Amygdala (tissue), 56 donors: ENCODE measurements at places on chromosomes 1 and 21.

- no peak for DNase-seq
Observed at GRCh38 chr21:31710586-31710985, 21.3 kb downstream of the SCAF4 start.

DNA sequence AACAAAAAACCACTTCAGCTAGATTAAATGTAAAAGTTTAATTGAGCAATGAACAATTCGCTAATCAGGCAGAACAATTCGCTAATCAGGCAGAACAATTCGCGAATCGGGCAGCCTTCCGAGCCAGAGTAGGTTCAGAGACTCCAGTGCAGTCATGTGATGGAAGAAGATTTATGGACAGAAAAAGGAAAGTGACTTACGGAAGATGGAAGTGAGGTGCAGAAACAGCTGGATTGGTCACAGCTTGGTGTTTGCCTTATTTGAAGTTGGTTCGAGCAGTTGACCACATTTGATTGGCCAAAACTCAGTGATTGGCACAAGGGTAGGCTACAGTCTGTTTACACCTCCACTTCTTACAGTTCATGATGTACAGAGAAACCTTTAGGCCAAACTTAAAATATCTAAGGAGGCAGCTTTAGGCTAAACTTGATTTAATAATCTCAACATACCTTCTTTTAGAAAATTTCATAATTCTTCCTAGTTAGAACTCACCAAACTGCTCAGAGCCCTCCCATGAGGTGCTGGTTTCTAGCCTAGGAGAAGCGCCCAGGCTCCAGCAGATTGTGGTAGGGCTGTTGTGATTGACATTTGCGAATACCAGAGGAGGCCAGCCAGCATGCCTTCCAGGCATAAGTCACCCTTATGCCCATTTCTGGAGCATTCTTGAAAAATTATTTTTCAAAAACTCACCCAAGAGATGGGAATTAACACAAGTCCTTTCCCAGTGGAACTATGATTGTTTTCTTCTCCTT, 22.8 kb upstream of the KCNC4 start:
- DNase-seq, result no peak

DNA sequence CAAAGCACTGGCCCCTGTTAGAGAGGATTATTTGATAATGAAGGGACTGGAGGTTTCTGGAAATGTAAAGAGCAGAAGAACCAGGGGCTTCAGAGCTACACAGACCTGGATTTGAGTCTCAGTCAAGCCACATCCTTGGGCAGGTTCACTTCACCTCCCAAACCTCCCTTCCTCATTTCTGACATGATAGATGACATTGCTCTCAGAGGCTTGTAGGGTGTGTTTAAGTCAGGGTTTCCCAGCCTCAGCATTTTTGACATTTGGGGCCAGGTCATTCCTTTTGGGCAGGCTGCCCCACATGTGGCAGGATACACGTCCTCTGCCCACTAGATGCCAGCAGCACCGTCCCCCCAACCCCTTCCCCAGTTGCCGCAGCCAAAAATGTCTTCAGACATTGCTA, 474.6 kb downstream of the MATN1 start:
- DNase-seq, result no peak

DNA sequence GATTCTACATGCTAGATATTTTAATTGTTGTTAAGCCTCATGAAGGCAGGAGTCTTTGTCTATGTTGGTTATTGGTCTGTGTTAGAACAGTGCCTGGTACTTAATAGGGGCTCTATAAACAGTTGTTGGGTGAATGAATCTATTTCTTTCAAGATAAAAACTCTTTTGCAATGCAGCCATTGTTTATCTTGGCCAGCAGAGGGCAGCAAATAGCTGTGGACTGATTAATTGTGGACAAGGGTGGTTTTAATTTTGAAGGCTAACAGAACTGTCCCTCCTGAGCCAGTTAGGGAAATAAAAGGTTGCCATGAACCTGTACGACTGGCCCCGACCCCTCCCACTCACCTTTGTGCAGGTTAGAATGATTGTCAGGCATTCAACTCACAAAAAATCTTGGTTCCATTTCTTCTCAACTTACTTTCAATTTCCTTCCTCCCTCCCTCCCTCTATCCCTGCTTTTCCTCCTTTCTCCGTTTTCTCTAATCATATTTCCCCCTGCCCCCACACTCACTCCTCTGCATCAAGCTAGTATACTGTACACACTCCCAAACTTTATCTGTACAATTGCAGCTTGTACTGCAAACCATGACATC, 66.3 kb upstream of the DIRAS3 start:
- no peak for DNase-seq

GRCh38 chr1:231260351-231260750, 19.3 kb downstream of the GNPAT start:
- no peak for DNase-seq

- no peak for DNase-seq
Observed at GRCh38 chr1:48552420-48552819, 80.4 kb upstream of the SPATA6 start.

DNA sequence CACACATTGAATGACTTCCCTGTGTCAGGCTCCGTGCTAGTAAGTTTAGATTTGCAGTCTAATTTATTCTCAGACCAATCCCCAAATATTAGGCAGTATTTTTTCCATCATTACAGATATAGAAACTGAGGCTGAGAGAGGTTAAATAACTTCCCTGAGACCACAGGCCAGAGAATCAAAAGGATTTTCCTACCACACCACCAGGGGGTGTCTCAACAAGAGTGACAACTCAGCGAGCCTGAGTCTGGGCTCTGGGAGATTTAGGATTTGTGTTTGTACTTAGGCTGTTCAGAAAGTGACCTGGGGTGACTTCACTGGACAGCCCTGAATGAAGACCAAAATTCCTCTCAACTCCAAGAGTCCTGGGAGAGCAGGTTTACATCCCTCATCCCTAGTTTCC, 13.3 kb upstream of the LCE5A start:
- no peak for DNase-seq

DNA sequence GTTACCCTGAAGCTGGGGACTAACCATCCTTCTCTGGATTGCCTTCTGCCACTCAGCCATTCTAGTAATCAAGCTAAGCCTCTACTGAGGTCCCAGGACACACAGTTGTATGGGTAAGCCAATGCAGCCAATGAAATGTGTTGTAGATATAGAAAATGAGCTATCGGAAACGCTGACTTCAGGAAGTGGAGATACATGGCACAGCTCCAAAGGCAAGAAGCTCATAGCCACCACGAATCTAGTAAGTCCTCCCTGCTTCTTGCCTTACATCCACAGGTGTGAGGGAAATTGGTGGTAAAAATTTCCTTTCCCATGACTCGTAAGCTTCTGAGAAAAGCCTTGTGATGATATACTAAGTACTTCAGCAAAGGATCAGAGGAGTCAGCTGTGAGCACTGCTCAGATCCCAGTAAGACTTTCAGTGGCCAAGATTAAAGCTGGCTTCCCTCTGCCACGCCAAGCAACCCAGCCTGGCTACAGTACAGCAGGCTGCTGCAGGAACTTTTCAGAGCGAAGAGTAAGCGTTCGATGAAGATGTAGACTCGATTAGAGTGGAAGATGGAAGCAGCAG, 117.7 kb downstream of the SIM2 start:
- DNase-seq, result no peak
